Osteocyte (in vitro differentiated cells): ENCODE measurements at places on chromosomes 16 and 17. TPM values are rescaled to one million over a fixed set of nuclear protein-coding genes. Genes with fewer than 3 reads are reported as not detected.
A peak's percentile ranks its signal among the peaks of the same experiment; 100 is the strongest.

FN3K gene
- 22.9 and 25.2 TPM in 2 replicates for total RNA-seq

ST6GALNAC1 gene
- not detected in 2 replicates for total RNA-seq

CASKIN1 gene
- total RNA-seq, result 2.4 and 3.7 TPM in 2 replicates

STX1B gene
- 1.8 and 4.5 TPM in 2 replicates for total RNA-seq

CACNB1 gene
- 15.4 and 17.9 TPM in 2 replicates for total RNA-seq

MPV17L gene
- total RNA-seq, result 0.47 and 1.3 TPM in 2 replicates

GRCh38 chr17:46024590-46024989 lies 25.5 kb downstream of the STH start:
- no peak overlapping the region for H3K27ac ChIP-seq
- H3K4me3 ChIP-seq, result no peak overlapping the region
- no peak for DNase-seq
- peaks cover 3% of the 10 kb centered on the region for H3K4me1 ChIP-seq
- peaks cover 26% of the 10 kb centered on the region for H3K36me3 ChIP-seq

DNA sequence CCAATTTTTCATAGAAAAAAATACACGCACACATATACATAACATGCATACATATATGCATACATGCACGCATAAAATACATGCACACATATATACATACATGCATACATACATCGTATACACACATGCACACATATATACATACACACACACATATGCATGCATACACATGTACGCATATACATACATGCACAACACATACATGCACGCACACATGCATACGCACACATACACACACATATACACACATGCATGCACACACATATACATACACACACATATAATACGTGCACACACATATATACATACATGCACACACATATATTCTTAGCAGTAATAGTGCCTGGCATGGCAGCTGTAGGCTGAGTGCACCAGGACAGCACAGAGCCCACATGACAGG lies 24.9 kb downstream of the USP36 start:
- H3K4me1 ChIP-seq, result no peaks in the 10 kb centered on the region
- H3K27me3 ChIP-seq, result no peaks in the 10 kb centered on the region
- H3K36me3 ChIP-seq, result peaks cover 50% of the 10 kb centered on the region

DNA sequence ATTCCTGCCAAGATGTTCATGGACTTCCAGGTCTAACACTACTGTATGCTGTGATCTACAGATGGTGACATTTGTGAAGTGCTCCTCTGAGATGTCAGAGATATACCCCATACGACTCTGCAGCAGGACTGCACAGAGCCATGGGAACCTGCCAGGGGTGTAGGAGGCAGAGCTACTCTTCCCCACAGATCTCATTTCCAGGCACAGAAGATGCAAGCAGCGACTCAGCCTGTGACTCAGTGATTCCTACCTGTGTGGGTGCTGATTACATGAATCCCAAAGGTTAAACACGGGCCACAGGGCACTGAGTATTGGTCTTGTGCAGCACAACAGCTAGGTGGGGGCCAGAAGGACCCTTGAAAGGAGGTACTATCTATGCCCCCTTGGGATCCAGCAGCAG lies 137.0 kb upstream of the SOX9 start:
- H3K27me3 ChIP-seq, result peaks cover 3% of the 10 kb centered on the region
- H3K36me3 ChIP-seq, result no peaks in the 10 kb centered on the region
- peaks cover 3% of the 10 kb centered on the region for H3K4me1 ChIP-seq
- DNase-seq, result no peak
- no peak overlapping the region for H3K27ac ChIP-seq

GRCh38 chr17:80195671-80196529 lies 24.2 kb downstream of the SGSH start:
- H3K4me3 ChIP-seq, result no peak overlapping the region
- no peak overlapping the region for H3K27ac ChIP-seq
- no peaks in the 10 kb centered on the region for H3K36me3 ChIP-seq

DNA sequence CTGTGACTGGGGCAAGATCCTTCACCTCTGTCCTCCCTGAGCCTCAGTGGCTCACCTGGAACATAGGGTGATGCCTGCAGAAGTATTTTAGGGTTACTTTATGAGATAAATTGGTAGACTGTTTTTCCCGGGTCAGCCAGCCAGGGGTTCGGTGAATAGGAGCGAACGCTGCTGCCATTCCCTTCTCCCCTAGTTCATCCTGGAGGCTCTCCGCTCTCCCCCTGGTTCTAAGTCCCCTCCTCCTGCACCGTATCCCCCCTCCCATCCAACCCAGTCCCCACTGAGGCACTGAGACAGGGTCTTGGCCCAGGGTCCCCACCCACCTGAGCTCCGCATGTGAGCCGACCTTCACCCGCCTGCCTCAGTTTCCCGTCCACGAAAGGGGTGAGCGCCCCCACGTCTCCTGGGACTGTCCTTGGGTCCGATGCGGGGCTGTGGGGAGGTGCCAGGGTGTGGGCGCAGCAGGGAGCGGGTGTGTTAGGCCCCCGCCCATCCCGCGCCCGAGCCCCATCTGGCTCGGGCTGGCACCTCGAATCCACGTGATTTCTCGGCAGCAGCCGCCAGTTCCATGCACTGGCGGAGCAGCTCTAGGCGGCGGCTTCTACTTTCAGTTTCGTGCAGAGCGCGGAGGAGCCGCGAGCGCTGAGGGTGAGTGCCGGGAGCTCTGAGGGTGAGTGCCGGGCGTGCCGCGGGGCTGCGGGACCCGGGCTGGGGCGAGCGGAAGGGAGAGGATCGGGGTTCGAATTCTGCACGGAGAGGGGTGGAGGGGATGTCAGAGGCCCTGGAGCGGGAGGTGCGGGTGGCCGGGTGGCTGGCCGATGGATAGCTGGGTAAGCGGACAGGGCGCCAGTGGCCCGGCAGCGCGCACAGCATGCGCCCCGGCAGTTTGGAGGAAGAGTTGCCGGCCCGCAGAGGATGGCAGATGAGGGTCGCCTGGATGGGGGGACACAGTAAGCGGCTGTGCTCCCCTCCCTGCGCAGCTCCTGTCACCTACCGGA lies at the start of gene NLRC5:
NLRC5 (plus strand) TSS at position 610 of the 998 bp plus-strand sequence. CDS start 31,156 bp downstream, outside the sequence.
- H3K27me3 ChIP-seq, result no peaks in the 10 kb centered on the region
- no peaks in the 10 kb centered on the region for H3K36me3 ChIP-seq
- DNase-seq, result peak; percentile 94
- H3K4me3 ChIP-seq, result peak within 1 kb of the TSS; percentile 98
- peaks cover 54% of the 10 kb centered on the region for H3K4me1 ChIP-seq
- peak within 1 kb of the TSS; percentile 96 for H3K27ac ChIP-seq

DNA sequence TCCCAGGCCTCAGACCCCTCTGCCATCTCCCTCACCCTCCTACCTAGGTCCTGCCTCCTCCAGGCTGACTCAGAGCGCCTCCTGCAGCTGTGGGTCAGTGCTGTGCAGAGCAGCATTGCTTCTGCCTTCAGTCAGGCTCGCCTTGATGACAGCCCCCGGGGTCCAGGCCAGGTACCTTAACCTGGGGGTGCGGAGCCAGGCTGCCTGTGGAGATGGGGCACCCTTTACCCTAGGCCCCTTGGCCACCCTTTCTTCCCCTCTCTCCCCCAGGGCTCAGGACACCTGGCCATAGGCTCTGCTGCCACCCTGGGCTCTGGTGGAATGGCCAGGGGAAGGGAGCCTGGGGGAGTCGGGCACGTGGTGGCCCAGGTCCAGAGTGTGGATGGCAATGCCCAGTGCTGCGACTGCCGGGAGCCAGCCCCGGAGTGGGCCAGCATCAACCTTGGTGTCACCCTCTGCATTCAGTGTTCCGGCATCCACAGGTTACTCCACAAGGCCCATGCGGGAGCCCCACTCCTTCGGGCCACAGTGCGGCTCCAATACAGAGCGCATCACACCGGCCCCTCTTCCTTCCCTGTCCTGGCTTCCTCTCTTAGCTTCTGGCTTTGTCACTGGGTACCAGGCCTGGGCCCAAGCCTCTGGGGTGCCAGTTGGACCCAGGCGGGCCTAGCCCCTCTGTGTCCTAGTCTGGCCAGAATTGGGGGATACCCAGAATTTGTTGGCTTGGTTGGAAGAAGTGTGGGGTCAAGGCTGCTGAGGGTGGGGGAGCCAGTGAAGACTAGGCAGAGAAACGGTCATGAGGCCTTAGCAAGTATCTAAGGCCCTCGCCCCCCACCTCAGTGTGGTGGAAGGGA lies 5.0 kb upstream of the KCTD11 start:
- no peak for DNase-seq
- H3K27me3 ChIP-seq, result peaks cover 6% of the 10 kb centered on the region
- H3K27ac ChIP-seq, result no peak overlapping the region
- H3K4me3 ChIP-seq, result no peak overlapping the region
- no peaks in the 10 kb centered on the region for H3K36me3 ChIP-seq

- no peaks in the 10 kb centered on the region for H3K4me1 ChIP-seq
- no peaks in the 10 kb centered on the region for H3K36me3 ChIP-seq
- H3K4me3 ChIP-seq, result no peak overlapping the region
- DNase-seq, result no peak
Observed at GRCh38 chr16:22141767-22142166, 20.5 kb upstream of the SDR42E2 start.

DNA sequence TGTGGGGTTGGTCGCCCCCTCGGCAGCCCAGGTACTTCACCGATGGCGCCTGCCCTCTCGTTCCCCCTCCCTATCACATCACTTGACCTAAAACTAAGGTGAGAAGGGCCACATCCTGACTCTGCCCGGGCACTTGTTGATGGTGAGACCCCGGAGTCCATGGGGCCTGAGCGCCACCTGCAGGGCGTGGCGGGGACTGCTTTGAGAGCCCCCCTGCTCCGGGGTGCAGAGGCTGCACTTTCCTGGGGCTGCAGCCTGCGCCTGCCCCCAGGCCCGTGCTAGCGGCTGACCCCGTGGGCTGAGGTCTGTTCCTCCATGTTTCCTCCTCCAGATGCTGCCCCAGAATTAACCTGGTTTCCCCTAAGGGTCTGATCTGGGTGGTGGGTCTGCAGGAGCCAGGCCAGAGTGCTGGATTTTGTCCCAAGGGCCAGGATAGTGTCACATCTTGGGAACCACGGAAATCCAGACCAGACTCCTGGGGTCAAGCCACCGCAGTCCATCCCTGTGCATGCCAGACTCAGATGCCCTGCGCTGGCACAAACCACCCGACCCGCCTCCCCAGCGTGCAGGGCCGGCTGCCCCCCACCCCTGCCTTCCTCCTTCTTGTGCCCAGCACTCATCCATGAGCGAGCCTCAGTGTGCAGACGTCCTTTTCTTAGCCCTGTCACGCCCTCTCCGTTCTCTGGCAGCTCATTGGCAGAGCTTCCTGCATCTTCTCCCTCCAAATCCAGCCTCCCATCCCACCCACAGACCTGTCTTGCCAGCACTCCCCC lies 2.7 kb downstream of the NDUFAF8 start:
- H3K4me1 ChIP-seq, result peaks cover 26% of the 10 kb centered on the region
- H3K36me3 ChIP-seq, result peaks cover 3% of the 10 kb centered on the region
- H3K27me3 ChIP-seq, result no peaks in the 10 kb centered on the region
- DNase-seq, result no peak

- DNase-seq, result no peak
- H3K4me3 ChIP-seq, result peak overlapping the region; percentile 14
- peaks cover 41% of the 10 kb centered on the region for H3K27me3 ChIP-seq
- no peak overlapping the region for H3K27ac ChIP-seq
- no peaks in the 10 kb centered on the region for H3K36me3 ChIP-seq
- H3K4me1 ChIP-seq, result peaks cover 12% of the 10 kb centered on the region
Observed at GRCh38 chr16:177394-177822, 928 bp downstream of the HBA1 start.

DNA sequence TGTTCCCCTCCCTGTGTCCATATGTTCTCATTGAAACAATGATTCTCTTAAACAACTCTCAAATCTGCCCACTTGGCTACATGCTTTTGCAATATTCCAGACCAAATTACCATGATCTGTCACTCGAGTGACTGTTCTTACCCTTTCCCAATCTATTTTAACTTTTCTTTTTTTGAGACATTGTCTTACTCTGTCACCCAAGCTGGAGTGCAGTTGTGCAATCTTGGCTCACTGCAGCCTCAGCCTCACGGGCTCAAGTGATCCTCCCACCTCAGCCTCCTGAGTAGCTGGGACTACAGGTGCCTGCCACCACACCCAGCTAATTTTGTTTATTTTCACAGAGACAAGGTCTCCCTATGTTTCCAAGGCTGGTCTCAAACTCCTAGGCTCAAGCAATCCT lies 58.8 kb upstream of the CLEC18A start:
- peaks cover 22% of the 10 kb centered on the region for H3K4me1 ChIP-seq
- H3K27me3 ChIP-seq, result no peaks in the 10 kb centered on the region
- peaks cover 28% of the 10 kb centered on the region for H3K36me3 ChIP-seq
- no peak overlapping the region for H3K27ac ChIP-seq
